ENCODE measurements at places on chromosomes 12 and 14. TPM values are rescaled to one million over a fixed set of nuclear protein-coding genes. Genes with fewer than 3 reads are reported as not detected.

DENND5B gene
- 15.0 TPM for total RNA-seq

TMEM30B gene
- 0.17 TPM for total RNA-seq

SLC39A5 gene
- not detected for total RNA-seq

SMOC1 gene
- total RNA-seq, result 15.6 TPM

MORN3 gene
- total RNA-seq, result not detected

SLC8A3 gene
- total RNA-seq, result not detected

TMEM179 gene
- 0.38 TPM for total RNA-seq

TRHDE gene
- total RNA-seq, result 0.19 TPM

ADAMTS20 gene
- not detected for total RNA-seq

NEUROD4 gene
- total RNA-seq, result not detected

BDKRB2 gene
- 3.4 TPM for total RNA-seq

CLIP1 gene
- 49.0 TPM for total RNA-seq

NR2C1 gene
- 27.0 TPM for total RNA-seq

ADAM21 gene
- total RNA-seq, result not detected

OR4E2 gene
- total RNA-seq, result not detected

MYF6 gene
- total RNA-seq, result not detected

ATXN7L3B gene
- total RNA-seq, result 13.2 TPM

KLHL33 gene
- not detected for total RNA-seq

SSPN gene
- total RNA-seq, result 0.38 TPM

TAS2R31 gene
- total RNA-seq, result not detected

DPPA3 gene
- not detected for total RNA-seq

PLEKHG7 gene
- total RNA-seq, result 0.02 TPM

RBP5 gene
- total RNA-seq, result not detected

Data from A549 treated with CpdA at 1 μM for 4 hours (cell line).